ENCODE measurements at places on chromosomes 1 and 21.

- DNase-seq = no peak
These were observed 332.8 kb upstream of the ZRANB2 start for GRCh38 chr1:71413441-71414175.

DNA sequence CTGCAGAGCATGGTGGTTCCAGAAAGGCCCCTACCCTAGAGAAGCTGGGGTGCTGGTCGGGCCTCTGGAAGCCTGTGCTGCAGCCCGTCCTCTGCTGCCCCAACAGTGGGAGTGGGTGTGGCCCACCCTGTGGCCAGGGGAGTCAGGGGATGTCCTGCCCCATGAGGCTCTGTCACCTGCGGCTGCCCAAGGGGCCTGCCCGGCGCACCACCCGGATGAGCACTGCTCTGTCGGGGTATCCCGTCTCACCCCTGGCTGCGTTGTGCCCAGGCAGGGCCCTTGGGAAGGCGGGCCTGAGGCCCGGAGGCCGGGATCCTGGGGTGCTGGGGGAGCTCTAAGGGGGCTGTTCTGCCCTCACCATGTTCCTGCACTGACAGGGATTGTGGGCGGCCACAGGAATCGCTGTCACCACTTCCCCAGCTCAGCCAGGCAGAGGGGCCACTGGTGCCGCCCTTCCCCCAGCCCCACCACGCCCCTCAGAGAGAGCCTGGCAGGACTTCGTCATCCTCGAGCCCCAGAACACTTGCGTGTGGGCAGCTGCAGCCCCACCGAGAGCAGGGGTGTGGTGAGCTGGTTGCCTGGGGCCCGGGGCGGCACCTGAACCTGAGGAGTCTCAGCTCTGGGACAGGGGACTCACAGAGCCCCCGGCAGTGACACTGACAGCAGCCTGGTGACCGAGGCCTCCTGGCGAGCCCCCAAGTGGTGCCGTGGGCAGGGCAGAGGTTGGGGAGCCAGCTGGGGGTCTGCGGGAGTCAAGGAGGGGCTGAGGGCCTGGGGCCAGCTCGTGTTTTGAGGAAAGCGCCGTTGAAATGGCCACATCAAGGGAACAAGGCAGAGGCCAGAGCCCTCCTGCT lies 20.2 kb downstream of the PANK4 start:
- no peak for DNase-seq

DNA sequence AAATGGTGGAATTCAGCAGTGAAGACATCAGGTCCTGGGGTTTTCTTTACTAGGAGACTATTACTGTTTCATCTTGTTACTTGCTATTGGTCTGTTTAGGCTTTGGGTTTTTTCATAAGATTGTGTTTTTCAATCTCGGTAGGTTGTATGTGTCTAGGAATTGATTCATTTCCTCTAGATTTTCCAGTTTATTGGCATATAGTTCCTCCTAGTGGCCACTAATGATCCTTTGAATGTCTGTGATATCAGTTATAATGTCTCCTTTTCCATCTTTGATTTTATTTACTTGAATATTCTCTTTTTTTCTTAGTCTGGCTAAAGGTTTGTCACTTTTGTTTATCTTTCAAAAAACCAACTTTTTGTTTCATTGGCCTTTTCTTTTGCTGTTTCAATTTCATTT lies 233.0 kb downstream of the RWDD3 start:
- no peak for DNase-seq

- no peak for DNase-seq
These were observed 706 bp downstream of the C21orf91 start for GRCh38 chr21:17818186-17819113.

- DNase-seq = no peak
These were observed 36.0 kb downstream of the FAM177B start for GRCh38 chr1:222772996-222773379.

DNA sequence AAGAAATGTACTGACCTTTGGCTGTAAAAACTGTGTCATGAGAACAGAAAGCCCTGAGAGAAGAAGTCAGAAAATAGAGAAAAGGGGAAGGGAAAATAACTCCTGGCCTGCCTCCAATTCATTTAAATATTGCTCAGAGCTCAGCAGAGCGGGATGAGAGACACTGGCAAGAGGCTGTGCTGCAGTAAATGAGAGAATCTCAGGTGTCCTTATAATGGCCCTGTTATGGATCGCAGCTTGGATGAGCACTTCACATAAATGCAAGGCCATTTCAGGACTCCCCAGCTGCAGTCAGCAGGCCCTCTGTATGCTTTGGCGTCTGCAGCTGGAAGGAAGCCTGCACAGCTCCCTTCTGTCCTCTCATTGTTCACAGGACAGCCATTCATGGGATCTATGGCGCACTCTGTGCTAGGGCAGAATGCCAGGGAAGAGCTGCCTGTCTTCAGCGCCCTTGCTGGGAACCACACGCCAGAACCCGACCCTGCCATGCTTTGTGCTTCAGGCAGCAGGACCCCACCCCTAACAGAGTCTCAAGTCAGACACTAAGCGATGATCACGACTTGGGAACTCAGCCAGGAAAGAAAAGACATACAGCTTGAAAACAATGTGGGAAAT lies 20.7 kb upstream of the ABCB10 start:
- no peak for DNase-seq

DNA sequence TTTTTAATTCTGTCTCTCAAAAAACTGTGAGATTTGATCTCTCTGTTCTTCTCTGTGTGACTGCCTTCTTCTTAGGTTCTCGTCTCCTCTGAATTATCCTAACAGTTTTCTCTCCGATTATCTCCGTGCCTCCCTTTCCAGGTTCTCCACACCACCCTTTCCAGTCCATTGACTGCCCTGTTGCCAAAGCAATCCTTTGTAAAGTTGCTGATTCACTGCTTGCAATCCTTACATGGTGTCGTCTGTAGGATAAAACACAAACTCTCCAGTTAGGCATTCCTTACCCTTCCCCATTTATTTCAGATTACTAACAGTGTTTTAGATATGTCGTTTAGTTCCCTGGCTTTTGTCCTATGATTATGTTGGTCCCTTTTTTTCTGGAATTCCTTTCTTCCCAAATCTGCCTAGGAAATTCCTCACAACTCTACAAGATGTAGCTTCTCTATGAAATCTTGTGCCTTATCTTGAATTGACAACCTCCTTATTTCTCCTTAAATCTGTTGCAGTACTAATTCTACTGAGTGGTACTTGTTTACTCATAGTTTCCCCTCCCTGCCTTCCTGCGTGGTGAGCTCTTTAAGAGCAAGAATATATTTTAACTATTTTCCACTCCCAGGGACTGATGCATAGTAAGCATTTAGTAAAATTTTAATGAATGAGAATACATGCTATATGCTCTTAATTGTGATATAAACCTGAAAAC lies 22.3 kb downstream of the RCOR3 start:
- DNase-seq = no peak

- no peak for DNase-seq
These were observed 43.9 kb downstream of the SWT1 start for GRCh38 chr1:185200889-185201288.

- DNase-seq = peak; percentile 22
These were observed 112.2 kb downstream of the NR5A2 start for GRCh38 chr1:200139661-200140250.

DNA sequence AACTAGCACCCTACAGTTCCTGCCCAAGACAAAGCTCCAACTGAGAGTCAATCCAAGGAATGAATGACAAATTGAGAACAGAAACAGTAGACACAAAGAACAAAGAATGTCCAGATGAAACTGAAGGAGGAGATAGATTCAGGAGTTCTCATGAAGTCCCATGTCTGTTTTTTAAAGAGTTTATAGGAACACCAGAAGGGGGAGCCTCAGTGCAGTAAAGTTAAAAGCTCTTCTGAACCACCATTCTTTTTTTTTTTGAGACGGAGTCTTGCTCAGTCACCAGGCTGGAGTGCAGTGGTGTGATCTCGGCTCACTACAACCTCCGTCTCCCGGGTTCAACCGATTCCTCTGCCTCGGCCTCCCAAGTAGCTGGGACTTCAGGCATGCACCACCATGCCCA lies 323.6 kb downstream of the MRPL39 start:
- no peak for DNase-seq

DNA sequence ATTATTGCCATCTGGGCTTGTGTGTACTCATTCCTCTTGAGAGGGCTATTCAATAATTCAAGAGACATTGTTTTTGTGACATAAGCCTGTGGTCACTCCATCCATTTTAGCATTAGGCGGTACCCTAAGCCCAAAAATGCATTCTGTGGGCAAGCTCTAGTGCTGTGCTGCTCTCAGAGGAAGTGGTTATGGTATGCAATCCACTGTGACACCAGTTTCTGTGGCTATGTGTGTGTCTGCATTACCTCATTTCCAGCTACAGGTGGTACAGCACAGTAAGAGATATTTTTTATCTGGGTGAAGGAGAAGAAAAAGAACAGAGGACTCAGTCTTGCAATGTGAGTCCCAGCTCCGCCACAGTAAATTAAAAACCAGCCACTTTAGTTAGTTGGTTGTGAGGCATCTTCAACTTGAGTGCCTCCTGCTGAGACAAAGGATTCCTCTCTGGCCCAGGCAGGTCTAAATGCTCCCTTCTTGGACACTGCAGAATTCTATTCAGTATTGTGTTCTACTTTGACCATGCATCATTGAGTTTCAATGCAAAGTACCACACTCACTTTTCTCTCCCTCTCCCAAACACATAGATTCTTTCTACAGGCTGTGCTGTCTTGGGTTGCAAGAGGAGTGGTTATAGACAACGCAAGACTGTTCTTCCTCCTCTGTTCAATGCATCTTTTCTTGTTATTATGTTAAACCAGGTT lies 777.8 kb upstream of the BRINP3 start:
- no peak for DNase-seq

DNA sequence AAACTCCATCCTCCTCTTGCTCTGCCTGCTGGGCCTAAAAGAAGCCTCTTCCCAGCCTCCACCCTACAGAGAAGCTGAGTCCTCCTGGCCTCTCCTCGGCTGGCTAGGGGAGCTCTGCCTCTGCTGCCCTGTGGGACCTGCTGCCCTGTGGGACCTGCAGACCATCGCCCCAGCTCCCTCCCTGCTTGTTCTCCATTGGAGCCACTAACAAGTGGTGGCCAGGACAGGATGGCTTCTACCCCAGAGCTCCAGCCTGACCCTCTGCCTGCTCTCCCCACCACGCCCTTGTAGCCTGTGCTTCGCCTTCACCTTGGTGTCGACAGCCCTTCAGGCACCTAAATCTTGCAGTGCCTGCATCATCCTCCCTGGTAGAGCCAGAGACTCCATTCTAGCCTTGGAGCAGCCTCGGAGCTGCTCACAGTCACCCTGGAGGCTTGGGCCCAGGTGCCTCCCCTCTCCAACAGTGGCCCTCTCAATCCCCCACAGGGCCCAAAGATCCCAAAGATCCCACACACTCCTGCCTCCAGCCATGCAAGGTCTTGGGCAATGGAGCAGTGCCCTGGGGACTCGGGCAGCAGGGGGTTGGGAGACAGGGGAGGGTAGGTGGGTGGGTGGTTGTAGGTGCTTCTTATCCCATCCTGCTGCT lies 3.0 kb downstream of the EPS8L3 start:
- DNase-seq = no peak
